ENCODE measurements at places on chromosomes 1 and 21.
A peak's percentile ranks its signal among the peaks of the same experiment; 100 is the strongest.

GRCh38 chr1:107689159-107689558 lies 275.8 kb downstream of the VAV3 start:
- no peak for DNase-seq

- DNase-seq: no peak
Observed at GRCh38 chr1:106061586-106062495, 994.6 kb upstream of the PRMT6 start.

GRCh38 chr1:58779801-58780382 lies 4.0 kb downstream of the JUN start:
- peak; percentile 70 for DNase-seq

DNA sequence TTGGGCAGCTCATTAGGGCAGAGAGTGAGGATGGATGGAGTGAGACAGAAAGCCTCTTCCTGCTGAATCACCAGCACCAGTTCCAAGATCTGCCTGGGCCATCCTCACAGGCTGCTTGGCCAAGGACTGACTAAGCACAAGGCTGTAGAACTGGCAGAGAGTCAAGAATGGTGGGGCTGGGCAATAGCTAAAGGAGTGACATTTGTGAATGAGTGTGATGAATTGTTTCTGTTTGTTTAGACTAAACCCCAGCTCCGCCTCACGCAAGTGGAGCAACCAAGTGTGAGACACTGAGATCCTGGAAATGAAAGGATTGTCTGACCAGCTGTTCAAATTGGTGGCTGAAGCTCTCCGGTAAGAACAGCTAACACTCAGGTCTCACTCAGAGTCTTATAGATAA lies 38.6 kb downstream of the BRINP2 start:
- DNase-seq: peak; percentile 99

DNA sequence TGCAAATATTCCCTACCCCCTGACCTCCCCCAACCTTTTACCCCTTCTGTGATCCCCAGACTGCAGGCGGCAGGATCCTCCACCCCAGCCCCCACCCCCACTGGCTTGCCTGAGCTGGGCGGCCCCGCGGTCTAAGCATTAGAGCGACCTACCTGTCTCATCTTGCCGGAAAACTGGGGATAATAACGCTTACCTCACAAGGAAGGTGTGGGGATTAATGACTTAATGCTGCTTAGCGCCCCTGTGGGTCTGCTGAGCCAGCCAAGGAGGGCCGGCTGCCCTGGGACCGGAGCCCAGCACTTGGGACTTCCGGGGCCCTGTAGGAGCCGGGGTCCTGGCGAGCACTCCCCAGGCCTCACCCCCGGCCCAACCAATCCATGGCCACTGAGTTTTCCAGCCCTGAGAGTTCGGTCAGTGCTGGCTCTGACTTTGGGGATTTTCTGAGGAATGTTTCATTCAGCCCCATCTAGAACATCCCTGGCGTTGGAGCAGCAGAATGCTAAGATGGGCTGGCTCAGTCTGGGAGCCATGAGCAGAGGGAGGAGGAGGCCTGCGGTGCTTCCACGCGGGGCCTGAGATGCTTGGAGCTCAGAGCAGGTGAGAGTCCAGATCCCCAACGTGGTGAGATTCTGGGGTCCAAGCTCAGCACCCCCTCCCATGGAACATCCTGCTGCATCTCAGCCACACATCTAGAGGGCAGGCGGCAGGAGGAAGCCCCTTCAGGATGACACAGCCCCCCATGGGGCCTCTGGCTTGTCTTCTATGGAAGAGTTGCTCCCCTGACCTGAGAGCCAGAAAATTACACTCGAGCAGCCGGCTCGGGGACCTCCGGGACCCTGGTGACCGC lies 97.9 kb downstream of the RIPK4 start:
- no peak for DNase-seq

DNA sequence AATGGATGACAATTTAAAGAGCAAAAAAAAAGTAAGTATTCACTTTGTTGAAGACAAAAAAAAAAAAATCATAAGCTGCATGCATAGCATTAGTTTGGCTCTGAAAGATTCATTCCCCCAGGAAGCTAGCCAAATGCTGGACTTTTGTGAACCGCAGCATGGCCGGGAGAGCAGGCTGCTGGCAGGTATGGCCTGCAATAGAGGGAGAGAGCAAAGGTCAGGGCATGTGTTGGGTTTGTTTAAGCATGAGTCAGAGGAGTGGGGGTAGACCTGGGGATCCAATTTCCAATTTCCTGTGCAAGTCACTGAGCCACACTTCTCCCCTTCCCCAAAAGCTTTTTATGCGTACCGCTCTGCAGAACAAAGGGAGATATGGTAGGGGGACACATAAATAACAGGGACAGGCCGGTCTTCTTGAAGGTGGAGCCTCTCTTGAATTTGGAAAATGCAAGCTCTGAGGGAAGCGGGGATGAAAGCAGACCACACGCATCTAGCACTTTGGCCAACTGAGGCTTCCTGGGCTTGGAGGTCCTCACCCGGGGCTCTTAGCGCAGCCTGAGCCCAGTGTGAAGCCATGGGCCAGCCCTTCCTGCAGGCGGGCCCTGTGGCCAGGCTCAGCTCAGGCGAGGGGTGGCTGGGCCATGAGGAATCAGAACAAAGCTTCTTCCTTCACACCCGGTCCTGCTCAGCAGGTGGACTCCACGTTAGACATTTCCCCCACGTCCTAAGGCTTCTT lies 171.1 kb downstream of the TOMM20 start:
- DNase-seq: peak; percentile 80

- DNase-seq: no peak
Observed at GRCh38 chr1:39943471-39944290, 11.3 kb upstream of the MFSD2A start.

DNA sequence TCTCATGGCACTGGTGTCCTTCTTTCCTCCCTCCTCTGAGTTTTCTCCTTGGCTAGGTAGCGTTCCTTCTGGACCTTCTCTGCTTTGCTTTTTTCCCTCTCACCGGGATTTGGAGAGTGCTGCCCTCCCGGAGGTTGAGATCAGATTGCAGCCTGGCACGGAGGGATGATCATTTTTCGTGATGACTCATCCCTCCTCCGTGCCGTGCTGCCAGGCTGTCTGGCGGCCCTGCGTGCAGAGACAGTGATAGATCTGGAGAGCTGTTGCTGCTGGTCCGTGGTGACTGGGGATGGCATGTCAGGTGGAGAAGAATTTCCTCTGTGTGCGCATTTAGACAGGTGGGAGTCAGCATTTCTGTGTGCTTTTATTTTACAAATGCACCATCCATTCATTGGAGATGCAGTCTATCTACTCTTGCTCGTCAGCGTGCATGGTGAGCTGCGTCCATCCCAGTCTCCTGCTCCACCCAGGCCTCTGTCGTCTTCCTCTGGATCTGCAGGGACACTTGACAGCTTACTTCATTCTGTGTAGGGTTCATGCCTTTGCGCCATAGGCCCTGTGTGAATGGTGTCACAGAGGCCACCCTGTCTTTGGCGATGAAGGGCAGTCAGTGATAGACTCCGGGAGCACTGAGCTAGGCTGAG lies 104.4 kb downstream of the PCBP3 start:
- peak; percentile 51 for DNase-seq

GRCh38 chr21:43763901-43764523 lies 12.1 kb downstream of the CSTB start:
- DNase-seq: no peak

DNA sequence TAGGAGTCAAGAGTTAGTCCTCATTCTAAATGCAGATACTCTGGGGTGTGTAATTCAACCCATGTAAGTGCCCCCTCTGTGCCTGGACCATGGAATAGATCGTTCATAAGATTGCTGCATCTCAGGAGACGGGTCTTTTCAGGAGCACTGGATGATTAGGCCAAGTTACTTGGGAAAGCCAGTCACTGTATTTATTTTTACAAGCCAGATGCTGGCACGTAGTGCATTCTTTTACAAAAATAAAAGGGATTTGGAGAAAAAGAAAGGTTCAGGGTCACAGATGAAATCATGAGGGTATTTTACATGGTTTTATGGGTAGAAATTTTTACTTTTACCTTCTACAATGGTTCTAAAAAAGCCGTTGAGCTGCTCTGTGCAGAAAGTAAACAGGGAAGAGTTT lies 102.6 kb upstream of the UBE2U start:
- no peak for DNase-seq

- DNase-seq: peak; percentile 89
Observed at GRCh38 chr1:25502957-25503356, 40.4 kb upstream of the LDLRAP1 start.

GRCh38 chr1:23598424-23598823 lies 39.1 kb upstream of the ID3 start:
- no peak for DNase-seq

DNA sequence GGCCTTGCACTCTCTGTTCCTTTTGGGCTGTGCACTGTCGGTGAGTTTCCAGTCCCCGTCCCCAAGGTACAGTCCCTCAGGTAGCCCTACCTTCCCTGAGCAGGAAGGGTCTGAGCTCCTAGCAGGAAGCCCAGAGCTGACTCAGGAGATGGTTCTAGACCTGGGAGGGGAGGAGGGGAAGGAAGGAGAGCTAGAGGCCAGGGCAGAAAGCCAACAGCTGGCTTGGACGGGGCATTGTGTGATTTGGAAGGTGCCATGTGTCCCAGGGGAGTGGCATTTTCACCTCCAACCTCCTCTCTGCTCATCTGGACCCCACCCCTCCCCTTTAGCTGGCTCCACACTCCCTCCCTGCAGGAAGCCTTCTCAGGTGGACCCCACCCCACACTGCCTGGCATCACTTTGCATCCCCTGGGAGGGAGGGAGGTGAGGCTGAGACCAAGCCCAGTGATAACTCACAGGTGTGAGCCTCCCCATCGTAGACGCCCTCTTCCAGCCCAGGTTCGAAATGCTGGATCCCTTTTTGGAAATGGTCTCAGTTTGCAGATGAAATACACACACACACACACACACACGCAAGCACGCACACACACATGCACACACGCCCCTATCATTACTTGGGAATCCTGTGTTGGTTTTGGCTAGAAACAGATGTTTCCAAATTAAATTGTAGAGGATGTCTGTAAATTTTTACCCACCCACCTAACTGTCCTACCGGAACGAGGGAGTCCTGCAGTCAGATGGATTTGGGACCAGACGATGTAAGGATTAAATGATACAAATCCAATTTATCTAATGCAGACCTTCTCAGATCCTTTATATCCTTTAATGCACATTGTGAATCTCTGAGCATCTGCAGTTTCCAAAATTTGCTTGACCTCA lies 19.7 kb upstream of the IFNLR1 start:
- DNase-seq: no peak

GRCh38 chr1:173094541-173094940 lies 43.8 kb upstream of the TNFSF18 start:
- DNase-seq: no peak

GRCh38 chr1:33342041-33342723 lies 21.3 kb upstream of the A3GALT2 start:
- peak; percentile 97 for DNase-seq

GRCh38 chr1:241944300-241944699 lies 13.3 kb upstream of the BECN2 start:
- no peak for DNase-seq

GRCh38 chr1:206656936-206657335 lies 21.6 kb downstream of the DYRK3 start:
- DNase-seq: no peak

DNA sequence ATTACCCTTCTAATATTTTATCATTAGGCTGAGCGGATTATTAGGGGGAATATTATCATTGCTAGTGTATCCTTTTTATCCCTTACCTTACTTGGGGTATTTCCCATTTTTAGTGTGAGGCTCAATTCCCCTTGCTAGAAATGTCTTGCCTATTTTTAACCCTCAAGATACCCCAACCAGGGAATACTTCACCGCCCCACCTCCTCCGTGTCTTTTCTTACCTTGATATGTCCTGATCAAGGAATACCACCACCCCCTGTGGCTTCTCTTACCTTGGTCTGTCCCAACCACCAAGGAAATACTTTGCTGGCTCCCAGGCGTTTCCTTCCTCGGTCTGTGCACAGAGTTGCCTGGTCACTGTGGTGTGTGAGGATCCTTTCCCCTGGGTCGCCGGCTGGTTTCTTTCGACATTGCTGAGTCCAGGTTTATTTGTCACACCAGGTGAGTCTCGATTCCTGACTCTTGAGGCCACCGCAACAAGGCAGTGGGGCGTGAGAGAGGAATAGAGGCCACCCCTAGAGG lies 57.8 kb downstream of the SERINC2 start:
- DNase-seq: no peak

DNA sequence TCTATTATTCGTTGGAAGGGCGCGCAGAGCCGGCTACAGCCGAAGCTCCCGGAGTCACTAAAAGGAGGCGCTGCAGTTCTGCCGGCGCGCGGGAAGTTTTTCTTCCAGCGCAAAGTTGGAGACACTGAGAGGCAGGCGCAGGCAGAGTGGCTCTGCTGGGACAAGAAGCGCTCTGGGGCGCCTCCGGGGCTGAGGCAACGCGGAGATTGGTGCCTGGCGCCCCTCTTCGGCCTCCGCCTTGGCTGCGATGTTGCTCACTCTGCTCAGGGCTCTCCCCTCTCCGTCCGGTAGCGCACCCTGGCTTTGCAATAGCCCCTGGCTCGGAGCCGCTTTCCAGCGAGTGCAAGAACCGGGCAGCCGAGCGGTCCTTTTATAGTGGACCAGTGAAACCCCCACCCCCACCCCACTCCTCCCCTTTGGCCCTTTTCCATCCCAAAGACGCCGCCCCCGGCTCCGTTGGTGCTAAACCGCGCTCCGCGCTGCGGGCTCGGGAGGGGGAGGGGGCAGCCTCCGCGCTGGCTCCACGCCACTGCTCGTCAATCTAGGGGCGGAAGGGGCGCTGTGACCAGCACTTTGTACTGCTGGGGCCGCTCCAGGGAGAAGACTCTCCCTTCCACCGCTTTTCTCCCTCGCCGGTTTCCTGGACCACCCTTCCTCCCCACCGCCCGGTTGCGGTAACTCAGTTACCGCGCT lies at the start of gene ADAMTS1:
ADAMTS1 (minus strand) TSS at position 344 of the 693 bp plus-strand sequence. CDS start 455 bp downstream, outside the sequence.
- DNase-seq: peak; percentile 92

DNA sequence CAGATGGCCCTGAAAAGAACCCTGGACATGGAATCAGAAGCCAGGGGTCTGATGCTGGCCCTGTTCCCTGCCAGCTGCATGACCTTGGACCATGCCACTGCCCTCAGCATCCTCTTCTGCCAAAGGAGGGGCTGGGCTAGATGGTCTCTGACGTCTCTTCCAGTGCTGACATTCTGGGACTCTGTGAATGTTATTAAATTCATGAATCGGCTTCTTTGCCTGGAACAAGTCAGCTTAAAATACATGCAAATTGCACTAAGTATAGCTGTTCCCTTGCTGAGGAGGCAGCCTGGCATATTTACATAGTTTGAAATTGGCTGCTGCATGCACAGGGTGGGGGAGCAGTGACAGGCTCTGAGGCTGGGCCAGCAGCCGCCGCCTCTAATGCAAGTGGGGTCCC lies 23.8 kb downstream of the KCNA2 start:
- no peak for DNase-seq

- no peak for DNase-seq
Observed at GRCh38 chr1:174352883-174353608, 94.7 kb upstream of the GPR52 start.

- peak; percentile 98 for DNase-seq
Observed at GRCh38 chr1:156129687-156130577, 15.4 kb downstream of the LMNA start.

DNA sequence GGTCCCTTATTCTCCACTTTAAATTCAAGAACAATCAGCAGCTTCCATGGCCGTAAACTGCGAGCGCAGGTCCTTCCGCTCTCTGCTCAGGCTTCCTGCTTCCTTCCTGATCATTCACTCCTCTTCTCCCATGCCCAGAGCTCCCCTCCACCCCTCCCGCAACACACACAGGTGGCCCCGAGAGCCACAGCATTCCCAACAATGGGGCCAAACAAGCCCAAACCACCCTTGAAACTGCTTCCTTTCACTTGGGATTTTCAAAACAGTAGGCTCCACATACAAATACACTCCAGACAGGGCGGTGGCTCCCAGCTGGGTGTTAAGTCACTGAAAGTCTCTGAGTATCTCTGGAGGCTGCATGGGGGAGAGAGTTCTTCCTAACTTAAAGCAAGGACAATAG lies 11.4 kb downstream of the FAM89A start:
- no peak for DNase-seq

- no peak for DNase-seq
Observed at GRCh38 chr1:207988326-207989165, 77.6 kb upstream of the CD34 start.
